Occipital lobe (tissue), 3 donors: ENCODE measurements at places on chromosomes 1 and 21.

DNA sequence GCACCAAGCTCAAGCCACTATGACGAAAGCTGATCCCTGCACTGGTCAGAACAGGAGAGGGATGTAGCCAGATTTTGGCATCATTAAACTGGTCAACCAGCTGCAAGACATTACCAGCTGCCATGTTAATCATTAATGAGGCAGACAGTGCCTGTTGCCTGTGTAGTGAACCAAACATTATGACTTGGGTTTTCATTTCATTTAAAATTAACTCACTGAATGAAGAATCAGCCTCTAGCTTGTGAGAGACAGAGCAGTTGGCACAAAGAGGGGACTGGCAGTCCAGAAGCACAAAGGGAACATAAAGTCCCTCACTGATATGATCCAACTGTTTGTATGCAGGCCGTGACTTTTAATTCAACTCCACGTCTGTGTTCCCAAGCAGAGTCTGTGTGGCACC, 318.9 kb downstream of the SEC16B start:
- no peak for DNase-seq

- DNase-seq, result no peak
These were observed 48.5 kb downstream of the CAMTA1 start for GRCh38 chr1:6833804-6834203.

GRCh38 chr1:70441392-70442035, 30.4 kb downstream of the CTH start:
- no peak for DNase-seq

- DNase-seq, result no peak
These were observed 114.5 kb downstream of the OMA1 start for GRCh38 chr1:58431901-58432620.

- no peak for DNase-seq
These were observed 27.2 kb downstream of the MCOLN2 start for GRCh38 chr1:84969489-84970250.

GRCh38 chr1:218815076-218815475, 358.6 kb upstream of the LYPLAL1 start:
- no peak for DNase-seq

DNA sequence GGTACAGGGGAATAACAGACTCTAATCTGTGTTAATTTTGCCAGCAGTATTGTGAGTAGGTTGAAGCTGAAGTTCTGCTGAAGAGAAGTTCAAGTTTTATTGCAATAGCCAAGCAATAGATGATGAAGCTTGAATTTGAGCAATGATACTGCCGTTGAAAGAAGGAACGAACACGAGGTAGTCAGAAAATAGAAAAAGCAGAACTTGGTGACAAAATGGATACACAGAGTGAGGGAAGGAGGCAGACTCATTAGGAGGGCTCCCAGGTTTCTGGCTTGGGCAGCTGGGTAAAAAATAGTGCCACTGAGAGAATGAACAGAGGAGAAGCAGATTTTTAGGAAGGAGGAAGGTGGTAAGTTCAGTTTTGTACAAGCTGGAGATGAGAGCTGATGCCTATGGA, 22.3 kb upstream of the AGO1 start:
- DNase-seq, result no peak
